Sciatic nerve (tissue), 2 donors: ENCODE measurements at places on chromosomes 6 and 20.

DNA sequence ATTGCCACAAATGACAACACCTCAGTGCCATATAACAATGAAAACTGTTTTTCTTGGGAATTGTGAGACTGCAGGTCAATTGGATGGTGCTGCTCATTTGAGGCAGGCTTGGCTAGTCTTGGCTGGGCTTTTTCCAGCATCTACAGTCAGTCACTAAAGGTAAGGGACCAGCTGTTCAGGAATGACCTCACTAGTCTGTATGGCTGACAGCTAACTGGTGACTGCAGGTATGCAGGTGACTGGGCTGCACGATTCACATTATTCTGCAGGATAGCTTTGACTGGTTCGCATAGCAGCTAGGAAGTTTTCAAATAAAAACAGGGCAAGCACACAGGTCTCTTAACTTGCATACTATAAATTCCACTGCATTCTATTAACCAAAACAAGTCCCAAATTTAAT lies 22.1 kb upstream of the HMGCLL1 start:
- no peak for DNase-seq

- DNase-seq = no peak
Observed at GRCh38 chr6:157461000-157461915, 80.3 kb downstream of the ZDHHC14 start.

GRCh38 chr6:131014080-131014776 lies 48.8 kb downstream of the EPB41L2 start:
- DNase-seq = no peak

GRCh38 chr6:7215131-7215530 lies 97.9 kb downstream of the SSR1 start:
- no peak for DNase-seq

DNA sequence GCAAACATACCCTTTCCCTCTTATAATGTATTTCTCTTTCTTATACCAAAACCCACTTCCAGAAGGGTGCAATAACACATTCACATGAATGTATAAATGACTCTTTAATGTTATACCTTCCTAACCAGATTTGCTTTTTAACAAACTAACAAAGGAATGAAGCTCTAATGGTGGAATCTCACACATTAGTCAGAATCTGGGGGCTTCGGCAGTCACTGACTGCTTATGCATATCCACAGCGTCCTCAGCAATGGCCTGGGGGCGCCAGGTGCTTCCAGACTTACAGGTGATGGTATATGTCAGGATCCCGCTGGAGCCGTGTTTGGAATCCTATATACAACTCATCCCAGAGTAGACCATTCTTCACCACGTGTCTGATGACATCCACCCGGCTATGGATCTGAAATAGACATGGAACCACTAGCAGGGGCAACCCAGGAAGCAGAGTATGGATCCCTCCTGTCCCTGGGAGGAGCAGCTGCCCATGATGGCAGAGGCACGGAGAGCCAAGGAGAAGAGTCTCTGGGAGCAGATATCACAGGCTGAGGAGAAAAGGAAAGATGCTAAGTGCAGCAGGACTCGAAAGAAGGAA lies 150.8 kb upstream of the RIPOR2 start:
- no peak for DNase-seq

GRCh38 chr20:6530779-6531315 lies 236.6 kb upstream of the BMP2 start:
- no peak for DNase-seq

DNA sequence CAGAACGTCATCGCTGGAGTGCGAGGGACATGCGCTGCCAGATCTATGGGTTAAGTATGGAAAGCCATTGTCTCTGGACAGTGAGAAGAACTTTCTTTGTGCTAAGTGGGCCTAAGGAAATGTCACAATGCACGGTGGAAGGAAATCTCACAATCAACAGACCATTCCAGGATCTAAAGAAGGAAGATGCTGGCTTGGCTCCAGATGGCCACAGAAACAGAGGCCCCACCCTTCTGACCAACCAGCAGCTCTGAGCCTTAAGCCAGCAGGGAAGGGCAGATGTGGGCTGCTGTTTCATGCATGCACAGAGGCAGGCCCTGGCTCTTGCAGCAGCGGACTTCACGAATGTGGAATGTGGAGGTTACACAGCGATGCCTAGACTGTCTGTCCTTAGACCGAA lies 156.3 kb downstream of the SOBP start:
- no peak for DNase-seq
